Stimulated activated CD4-positive, alpha-beta T cell treated with anti-CD3 and anti-CD28 coated beads, Interleukin-4, amount 100 ng/mL, for 48 hours (primary cell): ENCODE measurements at places on chromosomes 5 and 9.

DNA sequence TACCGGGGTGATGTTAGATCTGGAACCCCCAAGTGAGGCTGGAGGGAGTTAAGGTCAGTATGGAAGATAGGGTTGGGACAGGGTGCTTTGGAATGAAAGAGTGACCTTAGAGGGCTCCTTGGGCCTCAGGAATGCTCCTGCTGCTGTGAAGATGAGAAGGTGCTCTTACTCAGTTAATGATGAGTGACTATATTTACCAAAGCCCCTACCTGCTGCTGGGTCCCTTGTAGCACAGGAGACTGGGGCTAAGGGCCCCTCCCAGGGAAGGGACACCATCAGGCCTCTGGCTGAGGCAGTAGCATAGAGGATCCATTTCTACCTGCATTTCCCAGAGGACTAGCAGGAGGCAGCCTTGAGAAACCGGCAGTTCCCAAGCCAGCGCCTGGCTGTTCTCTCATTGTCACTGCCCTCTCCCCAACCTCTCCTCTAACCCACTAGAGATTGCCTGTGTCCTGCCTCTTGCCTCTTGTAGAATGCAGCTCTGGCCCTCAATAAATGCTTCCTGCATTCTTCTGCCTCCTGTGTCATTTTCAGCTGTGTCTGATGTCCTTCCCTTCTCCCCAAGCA lies 2.3 kb upstream of the MYOZ3 start:
- no peak for DNase-seq

- no peak for DNase-seq
Observed at GRCh38 chr9:136004219-136004618, 43.0 kb upstream of the UBAC1 start.

- DNase-seq = no peak
Observed at GRCh38 chr5:173281910-173282309, 46.3 kb downstream of the STC2 start.

- DNase-seq = no peak
Observed at GRCh38 chr5:80192507-80193241, 63.2 kb downstream of the SERINC5 start.

DNA sequence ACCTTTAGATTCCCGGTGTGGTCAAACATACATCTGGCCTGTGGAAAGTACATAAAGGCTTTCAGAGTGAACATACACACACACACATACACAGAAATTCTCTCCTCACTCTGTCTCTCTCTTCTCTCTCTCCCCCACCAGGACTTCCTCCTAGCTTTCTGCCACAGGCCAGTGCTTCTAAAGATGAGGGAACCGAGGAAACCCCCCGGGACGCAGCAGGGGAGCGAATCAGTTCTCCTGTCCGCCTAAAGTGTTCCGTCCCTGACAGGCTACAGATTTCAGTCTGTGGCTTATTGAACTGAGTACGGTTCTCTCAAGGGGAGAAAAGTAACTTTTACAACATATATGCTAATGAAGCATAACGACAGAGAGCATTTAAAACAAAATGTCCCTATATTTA lies 75.8 kb downstream of the MED27 start:
- no peak for DNase-seq

GRCh38 chr9:100217536-100217935 lies 118.5 kb downstream of the INVS start:
- DNase-seq = no peak

- DNase-seq = no peak
Observed at GRCh38 chr5:143159031-143159430, 244.5 kb downstream of the NR3C1 start.

- no peak for DNase-seq
Observed at GRCh38 chr5:149614034-149614907, 33.0 kb downstream of the ARHGEF37 start.

DNA sequence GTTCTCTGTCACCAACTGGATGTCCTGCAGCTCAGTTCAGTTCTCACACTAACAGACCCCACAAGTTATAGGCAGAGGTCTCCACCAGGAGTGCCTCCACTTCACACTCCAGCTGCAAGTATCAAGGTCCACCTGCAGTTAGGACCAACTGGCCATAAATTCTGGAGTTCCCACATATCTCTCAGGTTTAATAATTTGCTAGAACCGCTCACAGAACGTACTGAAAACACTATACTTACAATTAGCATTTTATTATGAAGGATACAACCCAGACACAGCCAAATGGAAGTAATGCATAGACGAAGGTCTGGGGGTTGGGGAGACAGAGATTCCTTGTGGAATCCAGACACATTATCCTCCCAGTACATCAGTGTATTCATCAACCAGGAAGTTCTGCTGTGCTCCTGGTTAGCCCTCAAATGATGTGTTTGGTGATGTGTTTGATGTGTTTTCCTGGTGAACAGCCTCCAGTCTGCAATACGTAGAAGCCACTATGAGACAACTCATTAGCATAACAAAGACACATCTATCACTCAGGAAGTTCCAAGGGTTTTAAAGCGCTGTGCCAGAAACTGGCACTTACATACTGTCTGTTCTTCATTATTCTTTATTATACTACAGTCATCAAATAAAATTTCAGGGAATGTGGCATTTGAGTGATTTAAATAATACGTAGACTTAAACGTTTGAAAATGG lies 25.4 kb downstream of the OGN start:
- DNase-seq = no peak

- no peak for DNase-seq
Observed at GRCh38 chr5:172642051-172642409, 967 bp downstream of the NEURL1B start.

DNA sequence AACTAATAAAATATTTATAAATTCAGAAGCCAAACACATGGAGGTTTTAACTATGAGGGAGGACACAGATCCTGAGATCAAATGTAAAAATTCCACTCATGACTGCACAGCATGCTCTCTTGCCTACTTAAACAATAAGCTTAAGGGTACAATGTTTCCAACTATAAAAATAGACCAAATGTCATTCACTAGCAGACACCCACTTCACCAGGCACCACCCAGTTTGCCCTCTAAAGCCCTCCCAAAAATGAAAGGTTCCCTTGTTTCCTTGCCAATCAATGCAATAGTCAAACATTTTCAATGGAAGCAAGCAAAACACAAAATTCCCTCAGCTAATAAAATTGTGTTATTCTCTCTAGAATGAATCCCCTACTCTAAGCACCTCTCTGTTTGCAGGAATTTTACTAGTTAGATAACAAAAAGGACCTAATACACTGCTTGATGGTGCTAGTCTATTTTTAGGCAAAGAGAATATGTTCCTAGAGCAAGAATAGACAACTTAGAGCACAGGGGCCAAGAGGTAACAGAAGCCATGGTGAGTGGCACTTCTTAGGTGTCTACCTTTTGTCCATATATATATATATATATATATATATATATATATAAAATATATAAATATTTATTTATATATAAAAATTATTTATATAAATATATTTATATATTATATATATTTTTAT lies 135.3 kb downstream of the HOMER1 start:
- DNase-seq = no peak

DNA sequence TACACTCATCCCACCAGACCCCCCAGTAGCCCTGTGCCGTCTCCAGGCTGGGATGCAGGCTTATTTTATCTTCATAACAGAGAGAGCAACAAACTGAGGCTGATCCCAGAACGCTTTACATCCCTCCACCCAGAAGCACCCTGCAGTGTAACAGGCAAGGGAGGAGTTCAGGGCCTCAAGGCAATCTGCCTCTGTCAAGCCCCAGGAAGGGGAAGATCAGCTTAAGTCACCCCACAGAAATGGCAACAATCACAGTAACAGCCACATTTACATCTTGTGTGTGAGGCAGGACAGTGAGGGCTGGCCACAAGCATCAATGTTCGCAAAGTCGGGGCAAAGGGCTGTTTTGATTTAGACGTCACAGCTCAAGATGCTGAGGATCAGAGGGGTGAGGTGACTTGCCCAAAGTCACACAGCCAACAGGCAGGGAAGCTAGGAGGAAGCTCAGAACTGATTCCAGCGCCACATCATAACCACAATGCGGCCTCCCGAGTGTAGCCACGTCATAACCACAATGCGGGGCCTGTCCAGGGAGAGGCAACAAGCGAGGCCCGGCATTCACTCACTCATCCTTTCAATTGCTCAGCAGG lies 14.4 kb downstream of the STK10 start:
- DNase-seq = peak; percentile 65

DNA sequence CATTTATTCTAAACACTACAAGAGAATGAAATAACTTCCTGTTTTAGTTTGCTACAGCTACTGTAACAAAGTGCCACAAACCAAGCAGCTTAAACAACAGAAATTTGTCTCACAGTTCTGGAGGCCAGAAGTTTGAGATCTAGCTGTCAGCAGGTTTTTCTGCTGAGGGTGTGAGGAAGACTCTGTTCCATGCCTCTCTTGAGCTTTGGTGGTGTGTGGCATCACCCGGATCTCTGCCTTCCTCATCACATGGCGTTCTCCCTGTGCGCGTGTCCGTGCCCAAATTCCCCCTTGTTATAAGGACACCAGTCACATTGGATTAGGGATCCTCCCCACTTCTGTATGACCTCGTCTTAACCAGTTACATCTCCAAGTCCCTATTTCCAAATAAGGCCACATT lies 97.7 kb downstream of the CFAP95 start:
- DNase-seq = no peak

- DNase-seq = no peak
Observed at GRCh38 chr9:38276771-38277439, 115.6 kb upstream of the ALDH1B1 start.

- no peak for DNase-seq
Observed at GRCh38 chr5:82642313-82642712, 364.2 kb upstream of the RPS23 start.

GRCh38 chr9:86614871-86615849 lies 260.9 kb upstream of the TUT7 start:
- no peak for DNase-seq

DNA sequence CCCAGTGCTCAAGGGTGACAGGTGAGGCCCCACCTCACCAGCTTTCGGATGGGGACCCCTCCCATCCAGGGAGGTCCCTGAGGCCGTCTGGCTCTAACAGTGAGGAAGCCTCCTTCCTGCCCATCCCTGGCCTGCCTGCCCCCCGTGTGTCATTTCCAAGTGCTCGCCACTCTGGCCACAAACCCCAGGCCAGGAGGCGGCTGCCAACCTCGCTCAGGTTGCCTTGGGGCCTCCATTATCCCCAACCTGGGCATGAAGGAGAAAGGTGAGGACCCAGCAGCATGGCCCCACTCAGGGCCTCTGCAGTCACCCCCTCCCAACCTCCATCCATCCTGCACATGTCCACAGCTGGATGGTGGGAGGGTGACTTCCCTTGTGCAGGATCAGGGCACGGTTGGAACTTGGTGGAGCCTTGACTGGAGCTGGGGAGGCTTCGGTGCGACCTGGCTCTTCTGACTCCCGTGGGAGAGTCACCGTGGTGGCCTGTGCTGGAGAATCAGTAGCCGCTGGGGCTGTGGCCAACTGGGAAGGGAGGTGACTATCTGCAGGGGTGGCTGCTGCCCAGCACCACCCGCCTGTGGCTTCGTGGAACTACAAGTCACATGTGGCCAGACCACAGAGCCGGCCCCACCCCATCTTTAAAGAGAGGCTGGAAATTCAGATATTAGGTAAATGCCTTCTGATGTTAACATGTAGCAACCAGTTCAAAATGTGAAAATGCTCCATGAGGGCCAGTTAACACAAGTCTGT lies 37.5 kb upstream of the GFPT2 start:
- DNase-seq = no peak

- no peak for DNase-seq
Observed at GRCh38 chr9:80285326-80285725, 713.6 kb downstream of the TLE4 start.

DNA sequence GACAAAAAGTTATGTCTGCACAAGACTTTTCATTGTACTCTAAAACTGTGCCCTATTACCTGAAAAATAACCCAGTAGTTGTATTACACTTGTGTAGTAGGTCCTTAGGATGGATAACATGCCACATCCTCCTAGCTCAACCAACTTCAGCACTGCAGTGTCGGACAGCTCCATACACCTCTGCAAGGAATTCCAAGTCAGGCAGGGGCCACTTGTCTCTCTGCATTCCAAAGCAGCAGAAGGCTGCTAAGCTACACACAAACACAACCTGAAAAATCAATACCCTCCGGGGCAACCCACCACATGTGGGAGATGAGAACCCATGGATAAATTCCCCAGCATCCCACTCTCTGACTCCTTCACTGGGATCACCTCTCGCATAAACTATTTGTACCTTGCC lies 50.2 kb downstream of the MED10 start:
- DNase-seq = peak; percentile 3

DNA sequence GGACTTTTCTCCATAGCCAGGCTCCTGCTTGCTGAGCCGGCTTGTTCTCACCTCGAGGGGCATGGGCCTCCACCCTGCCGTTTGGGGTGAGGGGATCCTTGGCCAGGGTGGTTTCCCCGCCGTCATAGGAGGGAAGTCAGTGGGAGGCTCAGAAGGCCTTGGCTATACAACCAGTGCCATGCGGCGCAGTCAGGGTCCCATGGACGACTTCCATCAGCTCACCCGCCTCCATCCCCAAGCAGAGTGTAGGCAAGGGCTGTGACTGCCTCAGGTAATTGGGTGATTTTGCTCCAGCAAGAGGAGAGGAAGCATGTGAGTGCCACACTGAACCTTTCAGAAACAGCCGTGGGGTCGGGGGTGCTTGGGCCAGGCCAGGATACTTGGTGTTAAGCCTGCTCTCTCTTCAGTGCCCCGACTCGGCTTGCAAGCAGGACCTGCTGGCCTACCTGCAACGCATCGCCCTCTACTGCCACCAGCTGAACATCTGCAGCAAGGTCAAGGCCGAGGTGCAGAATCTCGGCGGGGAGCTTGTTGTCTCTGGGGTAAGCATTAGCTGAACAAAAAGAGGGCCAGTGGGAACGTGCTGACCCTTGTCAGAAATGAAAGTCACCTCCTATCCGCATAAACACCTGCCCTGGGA lies 57.2 kb upstream of the LRRTM2 start:
- no peak for DNase-seq

GRCh38 chr9:126240835-126241234 lies 85.8 kb upstream of the MVB12B start:
- no peak for DNase-seq
